ENCODE measurements at places on chromosomes 4 and X. TPM values are rescaled to one million over a fixed set of nuclear protein-coding genes. Genes with fewer than 3 reads are reported as not detected.

The KLB gene
- 0.08 TPM for polyA plus RNA-seq

The GAGE2A gene
- not detected for polyA plus RNA-seq

The GC gene
- polyA plus RNA-seq = not detected

The FAM184B gene
- polyA plus RNA-seq = 5.3 TPM

DNA sequence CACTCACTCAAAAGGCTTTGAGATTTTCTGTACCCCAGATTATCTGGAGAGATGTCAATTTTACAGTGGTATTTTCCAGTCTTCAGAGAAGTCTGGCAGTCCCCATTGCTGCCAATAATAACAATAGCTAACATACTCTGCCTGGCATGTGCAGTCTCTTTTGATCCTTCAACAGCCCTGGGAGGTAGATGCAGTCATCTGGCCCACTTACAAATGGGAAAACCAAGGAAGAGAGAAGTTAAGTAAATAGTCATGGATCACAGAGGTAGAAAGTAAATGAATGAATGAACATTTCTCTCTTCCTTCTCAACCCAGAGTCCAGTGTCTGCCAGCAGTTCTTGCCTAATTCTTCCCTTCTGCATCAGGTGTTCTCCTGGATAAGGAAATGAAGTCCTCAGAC, 113.0 kb upstream of the EDNRA start:
- no peak for DNase-seq

GRCh38 chrX:39336671-39337311, 535.5 kb downstream of the MID1IP1 start:
- peak; percentile 94 for DNase-seq

All from muscle of leg (tissue), 16 donors.